T47D (cell line): ENCODE measurements at places on chromosomes 1 and 21.

- no peak for DNase-seq
These were observed 37.1 kb downstream of the EEIG2 start for GRCh38 chr1:108597041-108597440.

GRCh38 chr1:40774266-40774998, 9.2 kb upstream of the KCNQ4 start:
- no peak for DNase-seq

DNA sequence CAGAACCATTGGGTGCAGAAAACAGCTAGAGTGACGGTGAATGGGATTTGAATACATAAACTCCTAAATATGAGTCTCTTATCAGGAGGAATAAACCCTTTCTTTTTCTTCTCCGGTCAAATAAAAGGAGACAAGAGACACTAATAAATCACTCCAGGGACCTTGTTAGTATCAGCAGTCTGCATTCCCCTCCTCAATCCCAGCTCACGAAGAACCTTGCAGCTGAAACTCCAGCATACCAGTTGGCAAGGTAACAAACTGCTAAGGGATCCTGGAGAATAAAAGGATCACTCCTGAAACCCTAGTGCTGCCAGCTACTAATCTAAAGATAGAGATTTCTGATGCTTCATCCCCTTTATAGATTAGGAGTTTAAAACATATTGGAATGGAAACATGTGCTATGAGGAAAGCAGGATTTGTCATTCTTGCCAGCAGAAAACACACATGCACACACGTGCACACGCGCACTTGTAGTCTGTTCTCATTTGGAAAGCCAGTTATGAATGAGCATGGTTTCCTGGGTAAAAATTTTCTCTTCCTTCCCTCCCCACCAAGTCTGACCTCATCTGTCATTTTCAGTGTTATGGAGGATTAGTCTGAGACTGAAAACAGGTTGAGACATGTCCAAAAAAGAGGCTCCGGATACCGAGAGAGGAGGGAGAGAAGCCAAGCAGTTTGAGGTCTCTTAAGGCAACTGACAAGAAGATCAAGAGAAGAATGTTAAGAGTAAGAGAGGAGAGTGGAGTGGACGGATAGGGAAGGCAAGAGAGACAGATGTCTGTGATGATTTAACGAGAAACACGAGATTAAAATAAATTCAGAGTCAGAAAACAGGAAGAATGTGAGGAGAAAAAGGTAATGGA, 10.9 kb downstream of the IER5 start:
- peak; percentile 58 for DNase-seq

- DNase-seq = no peak
These were observed 19.2 kb upstream of the TAS1R2 start for GRCh38 chr1:18878538-18879214.

DNA sequence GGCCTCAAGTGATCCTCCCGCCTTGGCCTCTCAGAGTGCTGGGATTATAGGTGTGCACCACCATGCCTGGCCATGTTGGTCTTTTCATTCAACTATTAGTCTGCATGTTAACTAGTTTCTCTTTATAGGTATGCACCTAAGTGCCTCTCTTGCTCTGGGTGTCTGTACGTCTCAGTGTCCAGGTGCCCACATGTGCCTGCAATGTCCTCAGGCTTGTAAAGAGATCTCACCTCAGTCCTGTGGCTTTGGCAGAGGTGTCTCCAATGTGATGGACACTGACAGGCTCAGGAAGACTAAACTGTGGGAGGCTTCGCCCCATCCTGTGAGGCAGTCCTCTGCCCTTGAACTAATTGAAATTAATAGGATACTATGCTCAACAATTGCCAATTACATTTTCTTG, 526.3 kb downstream of the PTPRU start:
- no peak for DNase-seq

- peak; percentile 26 for DNase-seq
These were observed 77.6 kb downstream of the PLXNA2 start for GRCh38 chr1:208166340-208167138.

GRCh38 chr1:220776720-220777326, 9.9 kb upstream of the MTARC1 start:
- peak; percentile 81 for DNase-seq

DNA sequence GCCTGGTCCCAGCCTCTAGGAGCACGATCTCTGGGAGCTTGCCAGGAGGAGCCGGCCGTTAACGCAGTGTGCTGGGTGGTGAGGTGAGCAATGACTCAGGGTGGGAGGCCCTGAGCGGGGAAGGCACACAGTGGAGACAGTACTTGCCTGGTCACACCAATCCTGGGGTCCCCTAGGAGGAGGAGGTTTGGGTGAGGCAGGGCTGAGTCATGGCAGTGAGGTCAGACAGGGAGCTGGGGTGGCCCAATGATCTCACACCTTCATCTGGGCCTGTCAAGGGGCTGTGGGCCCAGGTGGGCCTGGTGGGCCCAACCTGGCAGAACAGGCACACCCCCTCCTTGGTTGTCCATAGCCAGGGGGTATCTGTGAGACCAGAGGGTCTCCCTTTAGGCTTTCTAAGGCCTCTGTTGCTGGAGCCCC, 8.6 kb upstream of the EDN2 start:
- no peak for DNase-seq

GRCh38 chr1:18956193-18957135, at the start of gene IFFO2:
Gene IFFO2 (minus strand): TSS chr1:18956676. CDS start chr1:18956332, 344 bp downstream.
- DNase-seq = peak; percentile 93

DNA sequence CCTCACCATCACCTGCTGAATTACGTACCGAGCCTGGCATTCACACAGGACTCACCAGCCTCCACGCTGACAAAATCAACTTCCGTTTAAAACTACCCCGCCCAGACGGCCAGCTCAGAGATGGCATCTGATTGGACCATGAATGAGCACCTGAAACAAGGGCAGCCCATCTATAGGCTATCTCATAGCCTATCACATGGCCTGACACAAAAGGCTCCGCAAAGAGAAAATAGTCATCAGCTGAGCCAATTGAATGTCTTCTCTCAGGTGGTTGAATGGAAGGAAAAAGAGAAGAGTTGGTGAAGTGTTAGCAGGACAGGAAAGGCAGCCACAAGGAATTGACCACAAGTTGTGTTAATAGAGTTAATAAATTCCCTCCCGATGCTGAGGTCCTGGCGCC, 50.6 kb upstream of the ZC3H12A start:
- peak; percentile 33 for DNase-seq

DNA sequence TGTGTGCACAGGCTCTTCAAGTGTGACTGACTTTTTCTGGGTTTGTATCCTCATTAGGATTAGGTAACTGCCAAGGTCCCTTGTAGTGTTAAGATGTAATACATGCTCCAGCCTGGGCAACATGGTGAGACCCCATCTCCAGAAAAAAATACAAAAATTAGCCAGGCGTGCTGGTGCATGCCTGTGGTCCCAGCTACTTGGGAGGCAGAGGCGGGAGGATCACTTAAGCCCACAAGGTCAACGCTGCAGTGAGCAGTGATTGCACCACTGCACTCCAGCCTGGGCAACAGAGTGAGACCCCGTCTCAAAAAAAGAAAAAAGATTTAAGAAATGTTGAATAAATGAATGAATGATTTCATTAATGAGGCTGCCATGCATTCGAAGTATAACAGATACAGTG, 15.1 kb downstream of the ZBTB17 start:
- no peak for DNase-seq

- DNase-seq = no peak
These were observed 102.4 kb downstream of the CACHD1 start for GRCh38 chr1:64572222-64572900.

GRCh38 chr1:67134695-67135094, at the start of gene C1orf141:
Gene C1orf141 (minus strand): TSS chr1:67134970. CDS start chr1:67127240, 7,730 bp downstream.
- no peak for DNase-seq

GRCh38 chr1:211236633-211237320, 22.4 kb upstream of the RCOR3 start:
- no peak for DNase-seq

DNA sequence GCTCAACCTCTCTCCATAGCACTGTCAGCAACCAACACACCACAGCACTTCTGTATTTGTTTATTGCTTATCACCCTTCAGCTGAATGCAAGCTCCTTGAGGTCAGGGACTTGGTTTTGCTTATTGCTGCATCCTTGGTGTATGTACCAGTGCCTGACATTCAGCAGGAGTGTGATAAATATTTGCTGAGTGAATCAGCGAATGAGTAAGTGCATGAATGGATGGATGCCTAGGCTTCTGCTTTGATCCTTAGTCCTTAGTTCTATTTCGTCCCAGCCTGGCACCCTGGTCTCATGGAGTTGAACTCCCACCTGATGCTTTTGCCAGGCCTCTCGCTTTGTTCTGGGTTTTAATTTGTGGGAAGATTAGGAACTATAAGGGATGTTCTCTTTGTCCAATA, 88.2 kb downstream of the ZSCAN20 start:
- DNase-seq = no peak

- no peak for DNase-seq
These were observed 35.7 kb upstream of the CNN3 start for GRCh38 chr1:94962409-94963265.

- no peak for DNase-seq
These were observed 84.3 kb upstream of the CD53 start for GRCh38 chr1:110788673-110789072.
